Activated T-helper 1 cell treated with anti-CD3 and anti-CD28 coated beads, Interleukin-2, amount 50 U/mL, for 16 hours (primary cell): ENCODE measurements at places on chromosomes 4 and X.

- DNase-seq, result no peak
These were observed 91.6 kb downstream of the FUNDC1 start for GRCh38 chrX:44451056-44451455.

- DNase-seq, result no peak
These were observed 19.7 kb downstream of the FBXW7 start for GRCh38 chr4:152516156-152516555.

DNA sequence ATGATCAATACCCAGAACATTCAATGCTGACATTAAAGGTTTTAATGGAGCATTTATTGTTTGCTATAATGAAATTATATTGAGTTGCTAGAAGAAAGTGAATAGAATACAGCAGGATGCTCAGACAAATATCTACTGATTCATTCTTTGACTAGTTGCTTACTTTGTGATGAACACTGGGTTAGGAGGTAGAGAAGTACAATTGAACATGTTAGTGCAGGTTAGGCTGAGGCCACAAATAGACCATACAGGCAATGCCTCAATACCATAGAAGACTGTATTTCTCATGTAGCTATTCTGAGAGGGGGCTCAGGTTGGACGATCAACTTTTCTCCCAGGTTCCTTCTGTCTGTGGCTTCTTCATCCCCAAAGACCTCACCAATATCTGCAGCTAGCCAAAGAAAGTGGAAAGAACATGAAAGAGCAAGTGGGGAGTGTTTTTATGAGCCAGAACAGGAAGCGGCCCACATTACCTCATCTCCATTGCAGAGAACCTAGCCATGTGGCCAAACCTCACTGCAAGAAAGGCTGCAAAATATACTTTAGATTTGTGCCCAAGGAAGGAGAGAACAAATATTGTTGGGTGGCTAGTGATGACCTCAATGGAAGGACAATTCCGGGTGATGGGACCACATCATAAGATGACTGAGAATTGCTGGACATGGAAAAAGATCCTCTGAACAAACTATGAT lies 180.3 kb upstream of the GATB start:
- DNase-seq, result no peak

DNA sequence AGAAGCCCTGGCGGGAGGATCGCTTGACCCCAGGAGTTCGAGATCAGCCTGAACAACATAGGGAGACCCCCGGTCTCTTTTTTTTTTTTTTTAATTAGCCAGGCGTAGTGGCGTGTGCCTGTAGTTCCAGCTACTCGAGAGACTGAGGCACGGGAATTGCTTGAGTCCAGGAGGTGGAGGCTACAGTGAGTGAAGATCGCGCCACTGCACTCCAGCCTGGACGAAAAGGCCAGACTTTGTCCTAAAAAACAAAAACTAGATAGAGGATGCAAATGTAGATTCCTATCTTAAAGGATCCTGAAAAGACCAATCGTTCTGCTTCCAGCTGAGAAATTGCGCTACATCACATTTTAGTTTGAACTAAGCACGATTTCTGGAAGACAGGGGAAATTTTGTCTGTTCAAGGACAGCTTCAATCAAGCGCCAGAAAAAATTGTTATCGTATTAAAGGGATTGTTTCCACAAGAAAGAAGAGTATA lies 627 bp upstream of the HSD17B11 start:
- DNase-seq, result no peak

- no peak for DNase-seq
These were observed 3.2 kb downstream of the TDO2 start for GRCh38 chr4:155906554-155907247.

DNA sequence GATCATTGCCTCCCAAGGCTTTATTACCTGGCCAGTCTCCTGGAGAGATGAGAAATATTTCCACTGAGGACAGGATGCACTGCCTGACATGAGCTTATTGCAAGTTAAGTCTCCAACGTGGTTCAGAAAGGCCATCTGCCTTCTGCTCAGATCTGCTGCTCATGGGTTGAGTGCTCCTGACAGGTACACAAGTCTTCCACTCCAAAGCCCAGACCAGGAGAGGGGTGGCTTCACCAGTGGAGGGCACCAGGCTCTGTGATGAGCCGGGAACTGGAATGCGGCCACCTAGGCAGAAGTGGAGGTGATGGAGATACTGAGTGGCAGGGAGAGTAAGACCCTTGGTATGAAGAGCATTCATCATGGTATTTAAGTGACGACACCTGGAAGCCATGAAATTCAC lies 79.5 kb upstream of the IRF2 start:
- no peak for DNase-seq

GRCh38 chrX:12240491-12240890 lies 102.2 kb downstream of the FRMPD4 start:
- DNase-seq, result no peak

DNA sequence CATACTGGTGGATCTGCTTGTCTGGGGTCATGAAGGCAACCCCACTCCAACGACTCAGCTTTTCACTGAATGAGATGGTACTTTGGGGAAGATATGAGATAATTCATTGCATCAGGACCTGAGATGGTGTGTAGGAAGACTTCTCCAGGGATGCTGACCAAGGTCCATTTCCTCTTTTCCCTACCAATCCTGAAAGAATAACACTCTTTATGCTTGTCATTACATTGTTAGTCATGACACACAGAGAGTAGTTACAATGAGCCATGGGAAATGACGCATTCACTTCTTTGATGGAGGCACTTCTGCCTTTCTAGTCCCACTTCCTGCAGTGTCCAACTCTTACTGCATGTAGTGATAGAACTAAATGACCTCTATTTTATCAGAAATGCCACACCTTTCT lies 58.6 kb downstream of the AREG start:
- DNase-seq, result no peak

- no peak for DNase-seq
These were observed 24.1 kb downstream of the CCDC149 start for GRCh38 chr4:24888475-24889344.

GRCh38 chrX:102154900-102155805 lies 624 bp downstream of the BEX5 start:
- DNase-seq, result no peak

DNA sequence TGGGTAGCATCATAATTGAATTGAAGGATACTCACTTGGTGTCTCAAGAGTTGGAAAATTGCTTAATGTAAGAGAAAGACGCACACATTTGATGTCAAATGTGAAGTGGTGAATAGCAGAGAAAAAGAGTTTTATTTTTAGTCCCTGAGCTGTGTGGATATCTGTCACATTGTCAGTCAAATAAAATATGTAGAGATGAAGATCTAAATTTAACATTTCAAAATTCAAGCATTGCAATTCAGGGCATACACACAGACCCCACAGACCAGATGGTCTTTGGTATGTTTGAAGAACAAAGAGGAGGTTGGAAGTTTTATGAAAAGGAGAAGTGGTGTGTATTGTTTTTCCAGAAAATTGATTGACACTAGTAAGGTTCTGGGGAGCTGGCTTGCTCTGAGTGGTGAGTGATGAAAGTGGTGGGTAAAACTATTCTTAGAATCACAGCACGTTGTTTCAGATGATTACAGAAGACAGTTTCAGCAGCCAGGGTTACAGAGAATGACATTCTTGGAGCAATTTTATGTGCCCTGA lies 44.9 kb upstream of the BBS12 start:
- DNase-seq, result no peak

GRCh38 chrX:43813898-43814297 lies 68.4 kb downstream of the MAOB start:
- no peak for DNase-seq

GRCh38 chr4:134313591-134313990 lies 112.0 kb upstream of the PABPC4L start:
- DNase-seq, result no peak

DNA sequence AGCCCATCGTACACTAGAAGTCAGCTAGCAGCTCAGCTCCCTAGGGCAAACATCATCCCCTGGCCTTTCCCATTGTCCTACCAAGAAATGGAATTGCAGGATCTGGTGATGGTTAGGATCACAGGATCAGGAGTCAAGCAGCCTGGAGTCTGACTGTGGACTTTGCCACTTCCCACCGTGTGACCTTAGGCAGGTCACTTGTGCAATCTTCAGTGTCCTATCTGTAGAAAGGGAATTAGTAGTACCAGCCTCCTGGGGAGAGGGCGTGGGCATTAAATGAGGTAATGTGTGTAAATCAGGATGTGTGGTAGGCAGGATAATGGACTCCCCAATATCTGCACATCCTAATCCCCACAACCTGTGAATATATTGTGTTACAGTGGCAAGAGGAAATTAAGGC lies 38.6 kb upstream of the APLN start:
- no peak for DNase-seq

DNA sequence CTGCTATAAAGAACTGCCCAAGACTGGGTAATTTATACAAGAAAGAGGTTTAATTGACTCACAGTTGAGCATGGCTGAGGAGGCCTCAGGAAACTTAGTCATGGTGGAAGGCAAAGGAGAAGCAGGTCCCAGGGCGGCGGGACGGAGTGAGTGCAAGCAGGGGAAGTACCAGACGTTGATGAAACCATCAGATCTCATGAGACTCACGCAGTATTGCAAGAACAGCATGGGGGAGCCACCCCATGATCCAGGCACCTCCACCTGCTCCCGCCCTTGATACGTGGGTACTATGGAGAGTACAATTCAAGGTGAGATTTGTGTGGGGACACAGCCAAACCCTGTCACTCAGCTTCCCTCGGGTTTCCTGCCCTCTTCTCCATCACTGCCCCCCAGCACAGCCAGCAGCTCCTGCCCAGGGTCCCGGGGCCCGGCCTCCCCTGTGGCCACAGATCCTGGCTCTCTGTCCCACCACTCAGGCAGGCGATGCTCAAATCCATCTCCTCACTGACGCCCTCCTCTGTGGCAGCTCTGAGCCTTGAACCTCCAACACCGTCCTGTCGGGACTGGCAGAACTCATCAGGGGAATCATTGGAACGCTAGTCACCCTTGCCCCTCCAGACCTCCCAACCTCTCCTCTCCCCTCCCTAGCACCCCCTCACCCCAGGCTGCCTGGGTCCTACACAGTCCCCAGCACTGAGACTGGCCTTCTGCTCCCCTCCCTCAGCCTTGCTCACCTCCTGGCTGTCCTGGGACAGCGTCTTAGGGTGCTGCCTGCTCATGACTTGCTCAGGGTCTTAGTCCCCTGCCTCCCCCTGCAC lies 37.6 kb downstream of the FGFRL1 start:
- DNase-seq, result no peak

- DNase-seq, result no peak
These were observed 62.7 kb downstream of the DCTD start for GRCh38 chr4:182854466-182854865.

DNA sequence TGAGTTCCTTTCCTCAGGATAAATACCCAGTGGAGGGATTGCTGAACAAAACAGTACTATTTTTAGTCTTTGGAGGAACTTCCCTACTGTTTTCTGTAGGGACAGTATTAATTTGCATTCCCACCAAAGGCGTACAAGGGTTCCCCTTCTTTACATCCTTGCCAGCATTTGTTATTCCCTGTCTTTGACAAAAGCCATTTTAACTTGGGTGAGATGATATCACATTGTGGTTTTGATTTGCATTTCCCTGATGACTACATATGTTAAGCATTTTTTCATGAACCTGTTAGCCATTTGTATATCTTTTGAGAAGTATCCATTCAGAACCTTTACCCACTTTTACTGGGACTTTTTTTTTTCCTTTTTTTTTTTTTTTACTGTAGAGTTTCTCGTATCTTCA lies 126.2 kb upstream of the ANXA10 start:
- no peak for DNase-seq

DNA sequence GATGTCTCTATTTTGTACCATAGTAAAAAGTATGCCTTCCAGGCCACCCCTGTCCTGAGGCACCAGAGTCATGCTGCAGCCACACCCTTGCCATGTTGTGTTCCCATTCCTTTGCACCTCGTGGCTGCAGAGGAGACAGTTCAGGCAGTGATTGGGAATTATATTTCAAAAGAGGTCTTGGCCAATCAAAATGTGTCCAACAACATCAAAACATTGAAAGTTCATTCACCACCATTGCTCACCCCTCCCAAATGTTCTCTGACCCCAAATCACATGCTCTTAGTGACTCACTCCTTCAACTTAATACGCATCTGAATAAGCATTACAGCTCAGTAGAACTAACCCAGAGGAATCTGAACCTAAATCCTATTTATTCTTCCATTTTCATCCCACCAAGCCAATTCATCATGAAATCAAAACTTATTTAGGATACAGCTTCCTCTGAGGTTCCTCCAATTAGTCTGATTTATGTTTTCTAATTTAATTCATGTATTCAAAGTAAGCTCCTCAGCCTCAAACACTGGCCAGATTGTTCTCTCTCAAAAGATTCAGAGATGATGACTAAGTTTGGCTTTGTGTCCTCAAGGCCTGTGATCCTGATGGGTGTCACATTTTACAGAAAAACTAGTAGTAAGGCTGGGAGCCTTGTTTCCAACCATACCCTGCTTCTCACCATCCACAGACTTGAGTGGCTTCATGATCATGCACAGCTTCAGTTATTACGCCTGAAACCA lies 323.2 kb upstream of the INTU start:
- no peak for DNase-seq

- DNase-seq, result no peak
These were observed 6.3 kb downstream of the GSTCD start for GRCh38 chr4:105714932-105715331.

DNA sequence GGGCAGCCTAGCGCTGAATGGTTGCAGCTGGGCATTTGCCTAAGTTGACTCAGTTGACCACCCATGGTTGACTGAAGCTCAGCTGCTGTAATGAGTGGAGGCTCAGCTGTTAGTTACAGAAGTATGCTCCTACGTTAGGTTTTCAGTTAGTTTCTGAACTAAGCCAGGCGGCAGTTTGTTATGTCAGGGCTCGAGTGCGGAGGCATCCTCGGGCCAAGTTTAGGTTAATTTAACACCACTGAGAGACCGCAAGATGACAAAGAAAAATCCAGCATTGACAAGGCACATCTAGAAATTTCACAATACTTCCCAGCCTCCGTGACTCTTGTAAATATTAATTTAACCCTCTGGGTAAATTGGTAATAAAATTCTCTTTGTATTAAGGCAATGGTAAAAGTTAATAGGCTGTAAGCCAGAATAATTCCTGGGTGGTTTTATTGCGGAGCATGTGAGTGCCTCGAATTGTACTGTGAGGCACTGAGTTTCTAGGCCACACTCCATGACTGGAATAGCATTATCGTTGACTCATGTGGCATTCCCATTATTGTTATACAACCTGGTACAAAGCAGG lies 33.1 kb upstream of the CDKN2AIP start:
- no peak for DNase-seq

DNA sequence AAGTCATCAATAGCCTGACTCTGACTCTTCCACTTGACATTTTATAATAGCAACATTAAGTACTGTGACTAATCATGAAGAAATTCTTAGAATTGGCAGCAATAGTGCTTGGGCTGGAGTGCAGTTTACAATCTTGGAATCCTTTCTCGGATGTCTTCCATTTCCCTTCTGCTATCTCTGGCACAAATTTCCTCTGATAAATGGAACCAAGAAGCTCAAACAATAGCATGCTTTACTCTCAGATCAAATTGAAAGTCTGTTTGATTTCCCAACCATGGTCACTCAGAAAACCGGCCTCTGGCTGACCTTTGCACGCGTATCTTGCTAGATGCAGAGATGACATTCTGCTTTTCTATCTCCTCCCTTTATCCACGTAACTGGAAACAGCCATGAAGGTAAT lies 99.0 kb upstream of the SPANXC start:
- no peak for DNase-seq

GRCh38 chrX:31872007-31872406 lies 800.2 kb upstream of the FTHL17 start:
- no peak for DNase-seq

- DNase-seq, result no peak
These were observed 174.9 kb upstream of the VEGFC start for GRCh38 chr4:176967586-176967985.

- no peak for DNase-seq
These were observed 76.5 kb downstream of the PSAPL1 start for GRCh38 chr4:7358100-7358735.

- DNase-seq, result no peak
These were observed 199.2 kb downstream of the RTL9 start for GRCh38 chrX:110557864-110558263.

GRCh38 chrX:28625223-28625622 lies 38.0 kb downstream of the IL1RAPL1 start:
- DNase-seq, result no peak
